Aorta (tissue), 5 donors: ENCODE measurements at places on chromosomes 4 and X. TPM values are rescaled to one million over a fixed set of nuclear protein-coding genes. Genes with fewer than 3 reads are reported as not detected.

CLDN2 gene
- total RNA-seq, result not detected

SMARCAD1 gene
- total RNA-seq, result 22.6 TPM

TLR10 gene
- total RNA-seq, result 1.1 TPM

RIPPLY1 gene
- total RNA-seq, result not detected

AFM gene
- not detected for total RNA-seq

ZNF718 gene
- 7.3 TPM for total RNA-seq

TMEM164 gene
- 13.5 TPM for total RNA-seq

- no peaks in the 10 kb centered on the region for H3K36me3 ChIP-seq
- no peaks in the 10 kb centered on the region for H3K4me1 ChIP-seq
- H3K4me3 ChIP-seq, result no peak overlapping the region
- no peaks in the 10 kb centered on the region for H3K27me3 ChIP-seq
- H3K27ac ChIP-seq, result no peak overlapping the region
Observed at GRCh38 chr4:127118681-127119080, 514.1 kb upstream of the INTU start.

DNA sequence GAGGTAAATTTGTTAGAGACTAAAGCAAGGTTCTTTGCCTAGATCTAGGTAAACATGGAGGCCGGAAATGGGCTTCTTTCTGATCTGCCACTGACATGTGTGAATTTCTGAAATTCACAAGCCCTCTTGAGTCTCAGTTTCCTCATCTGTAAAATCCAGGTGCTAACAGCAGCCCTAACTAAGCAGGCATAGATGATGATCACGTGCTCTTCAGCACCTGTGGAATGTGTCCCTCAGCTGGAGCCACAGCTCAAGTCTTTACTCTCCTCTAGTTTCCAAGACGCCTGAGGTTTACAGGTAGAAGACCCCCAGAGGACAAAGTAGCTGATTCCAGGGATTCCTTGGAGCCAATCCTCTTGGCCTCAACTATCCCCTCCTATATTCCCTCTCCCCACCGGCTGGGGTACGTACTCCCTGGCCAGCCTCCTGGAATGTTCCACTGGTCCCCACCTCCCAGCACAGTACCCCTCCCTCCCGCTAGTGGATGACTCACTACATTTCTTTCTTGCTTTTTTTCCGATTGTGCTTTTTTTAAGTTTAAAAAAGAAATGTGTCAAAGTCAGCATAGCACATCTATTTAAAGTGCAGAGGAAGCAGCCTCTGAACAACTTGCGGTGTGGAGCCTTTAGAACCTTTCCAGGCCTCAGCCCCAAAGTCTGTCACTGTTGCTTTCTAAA, 98.4 kb downstream of the PHKA2 start:
- H3K27me3 ChIP-seq, result no peaks in the 10 kb centered on the region
- no peak overlapping the region for H3K4me3 ChIP-seq

- H3K4me1 ChIP-seq, result no peaks in the 10 kb centered on the region
- DNase-seq, result no peak
Observed at GRCh38 chrX:10769195-10769594, 148.8 kb upstream of the MID1 start.

DNA sequence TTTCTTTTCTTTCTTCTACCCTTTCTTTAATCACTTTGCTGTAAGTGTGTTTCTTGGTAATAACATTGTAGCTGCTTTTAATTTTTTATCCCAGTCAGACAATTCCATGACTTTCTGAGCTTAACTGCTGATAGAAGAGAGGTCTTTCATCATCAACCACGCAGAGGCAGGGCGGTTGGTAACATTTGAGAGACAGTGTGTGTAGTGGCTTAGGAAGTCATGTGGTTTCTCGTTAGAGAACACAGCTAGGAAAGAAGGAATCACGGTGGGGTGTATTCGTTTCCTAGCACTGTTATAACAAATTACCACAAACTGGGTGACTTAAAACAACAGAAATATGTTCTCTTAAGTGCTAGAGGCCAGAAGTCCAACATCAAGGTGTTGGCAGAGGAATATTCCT, 11.5 kb downstream of the PRPS2 start:
- H3K36me3 ChIP-seq, result no peaks in the 10 kb centered on the region
- H3K4me1 ChIP-seq, result no peaks in the 10 kb centered on the region
- H3K4me3 ChIP-seq, result no peak overlapping the region
- H3K27me3 ChIP-seq, result no peaks in the 10 kb centered on the region
- no peak overlapping the region for H3K27ac ChIP-seq
- no peak for DNase-seq

DNA sequence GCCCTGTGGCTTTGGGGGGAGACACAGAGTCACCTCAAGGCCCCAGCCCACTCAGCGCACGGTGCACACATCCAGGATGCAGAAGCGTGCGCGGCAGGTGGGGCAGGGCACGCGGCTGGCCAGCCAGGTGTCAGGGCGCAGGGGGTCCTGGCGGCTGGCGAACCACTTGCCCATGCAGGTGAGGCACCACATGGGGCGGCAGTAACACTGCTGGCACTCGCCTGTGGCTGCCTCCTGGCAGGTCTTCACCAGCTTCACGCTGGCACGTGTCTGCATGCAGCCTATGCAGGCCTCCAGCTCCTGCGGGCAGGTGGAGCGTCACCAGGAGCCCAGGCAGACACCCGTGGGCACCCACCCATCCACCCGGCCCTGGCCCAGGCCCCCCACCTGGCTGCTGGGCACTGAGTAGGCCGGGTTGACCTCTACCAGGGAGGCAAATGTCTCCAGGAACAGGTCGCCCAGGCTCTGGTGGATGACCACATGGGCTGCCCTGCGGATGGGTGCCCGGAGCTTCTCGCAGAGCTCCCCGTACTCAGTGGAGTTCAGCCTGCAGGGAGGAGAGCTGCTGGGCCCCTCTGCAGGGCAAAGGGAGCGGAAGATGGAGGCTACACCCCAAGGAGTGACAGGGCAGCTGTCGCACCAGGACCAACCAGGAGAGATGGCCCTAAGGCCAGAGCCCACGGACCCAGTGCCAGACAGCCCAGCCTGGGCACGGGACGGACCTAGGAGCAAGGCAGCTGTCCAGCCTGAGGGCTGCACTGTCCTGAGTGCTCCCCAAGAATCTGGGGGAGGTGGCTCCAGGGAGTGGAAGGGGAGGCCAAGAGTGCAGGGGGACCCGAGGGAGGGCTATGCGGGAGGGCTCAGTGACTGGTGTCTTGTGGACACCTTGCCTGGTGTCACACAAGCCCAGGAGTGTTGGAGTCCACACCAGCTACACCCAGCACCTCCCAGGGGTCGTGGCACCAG, 3.7 kb downstream of the TMEM129 start:
- no peaks in the 10 kb centered on the region for H3K4me1 ChIP-seq
- H3K4me3 ChIP-seq, result no peak overlapping the region
- DNase-seq, result peak; percentile 73
- no peaks in the 10 kb centered on the region for H3K27me3 ChIP-seq

- no peaks in the 10 kb centered on the region for H3K27me3 ChIP-seq
- H3K27ac ChIP-seq, result no peak overlapping the region
- no peak overlapping the region for H3K4me3 ChIP-seq
- no peaks in the 10 kb centered on the region for H3K36me3 ChIP-seq
- DNase-seq, result no peak
- H3K4me1 ChIP-seq, result no peaks in the 10 kb centered on the region
Observed at GRCh38 chr4:19971829-19972228, 279.9 kb upstream of the SLIT2 start.

GRCh38 chr4:51923343-51923742, 80.4 kb downstream of the DCUN1D4 start:
- H3K4me3 ChIP-seq, result no peak overlapping the region
- no peak for DNase-seq
- H3K27me3 ChIP-seq, result no peaks in the 10 kb centered on the region
- no peak overlapping the region for H3K27ac ChIP-seq
- no peaks in the 10 kb centered on the region for H3K4me1 ChIP-seq

DNA sequence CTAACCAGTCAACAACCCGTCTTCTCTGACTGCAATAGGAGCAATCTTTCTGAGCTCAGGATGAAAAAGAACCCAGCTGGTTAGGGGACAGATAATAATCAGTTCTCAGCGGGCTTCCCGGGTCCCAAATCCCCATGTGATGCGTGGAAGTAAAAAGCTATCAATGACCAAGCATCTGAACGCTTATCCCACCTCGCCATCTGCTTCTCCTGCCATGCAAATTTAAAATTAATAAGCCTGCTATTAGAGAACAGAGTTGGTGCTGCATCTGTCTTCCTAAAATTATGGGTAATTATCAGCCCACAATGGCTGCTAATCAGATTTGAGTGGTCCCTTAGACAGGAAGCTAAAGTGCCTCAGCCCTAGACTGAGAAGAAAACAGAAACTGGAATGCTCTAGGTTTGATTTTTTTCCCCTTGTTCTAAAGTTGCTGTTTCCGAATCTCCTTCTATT, 37.5 kb downstream of the AFAP1 start:
- H3K4me3 ChIP-seq, result no peak overlapping the region
- no peaks in the 10 kb centered on the region for H3K36me3 ChIP-seq
- DNase-seq, result no peak
- peak overlapping the region; percentile 84 for H3K27ac ChIP-seq
- H3K27me3 ChIP-seq, result no peaks in the 10 kb centered on the region
- H3K4me1 ChIP-seq, result peaks cover 8% of the 10 kb centered on the region

DNA sequence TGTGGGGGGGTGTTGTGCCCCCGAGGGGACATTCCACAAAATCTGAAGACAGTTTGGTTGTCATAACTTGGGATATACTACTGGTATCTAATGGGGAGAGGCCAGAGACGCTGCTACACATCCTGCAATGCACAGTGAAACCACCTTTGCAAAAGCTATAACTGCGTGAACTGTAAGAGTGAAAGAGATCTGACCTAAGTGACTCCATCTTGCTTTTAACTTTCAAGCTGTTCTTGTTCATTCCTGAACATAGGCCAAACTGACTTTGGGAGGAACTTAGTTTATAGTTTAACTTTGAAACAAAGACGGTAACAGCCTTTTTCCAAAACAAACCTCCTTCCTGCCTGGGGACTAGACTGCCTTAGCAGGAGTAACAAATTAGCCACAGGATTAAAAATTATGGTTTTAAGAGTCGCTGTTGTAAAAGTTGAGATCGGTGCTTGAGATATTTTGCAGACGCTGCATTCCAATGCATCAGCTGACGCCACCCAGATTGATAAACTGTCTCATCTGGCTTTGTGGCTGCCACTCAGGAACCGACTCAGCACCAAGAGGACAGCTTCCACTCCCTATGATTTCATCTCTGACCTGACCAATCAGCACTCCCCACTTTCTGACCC, 70.9 kb downstream of the ATXN3L start:
- H3K4me1 ChIP-seq, result no peaks in the 10 kb centered on the region
- DNase-seq, result no peak
- no peaks in the 10 kb centered on the region for H3K36me3 ChIP-seq
- no peak overlapping the region for H3K4me3 ChIP-seq

DNA sequence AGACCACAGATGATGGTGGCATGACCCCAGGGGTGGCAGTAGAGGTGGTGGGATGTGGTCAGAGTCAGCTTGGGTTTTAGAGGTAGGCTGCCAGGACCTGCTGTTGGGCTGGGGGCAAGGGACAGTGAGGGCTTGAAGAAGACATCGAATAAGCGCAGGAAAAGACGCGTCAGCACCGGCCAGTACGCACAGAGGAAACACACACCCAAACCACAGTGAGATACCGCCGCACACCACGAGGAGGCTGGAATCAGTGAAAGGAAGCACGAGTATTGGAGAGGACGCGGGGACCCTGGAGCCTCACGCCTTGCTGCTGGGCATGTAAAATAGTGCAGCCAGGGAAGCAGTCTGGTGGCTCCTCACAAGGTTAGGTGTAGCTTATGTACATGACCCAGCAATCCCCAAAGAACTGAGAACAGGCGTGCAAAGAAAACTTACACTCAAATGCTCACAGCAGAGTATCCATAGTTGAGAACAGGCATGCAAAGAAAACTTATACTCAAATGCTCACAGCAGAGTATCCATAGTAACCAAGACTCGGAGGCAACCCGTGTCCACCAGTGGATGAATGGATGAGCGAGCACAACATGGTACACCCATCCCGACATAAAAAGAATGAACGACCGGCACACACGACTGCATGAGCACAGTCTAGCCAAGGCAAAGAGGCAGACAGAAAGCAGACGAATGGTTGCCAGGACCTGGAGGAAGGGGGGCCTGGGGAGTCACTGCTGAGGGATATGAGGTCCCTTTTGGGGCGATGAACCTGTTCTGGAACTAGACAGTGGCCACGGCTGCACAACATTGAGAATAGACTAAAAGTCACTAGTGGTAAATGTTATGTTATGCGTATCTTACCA, 13.3 kb downstream of the PDZD4 start:
- H3K4me3 ChIP-seq, result no peak overlapping the region
- H3K27ac ChIP-seq, result no peak overlapping the region
- H3K4me1 ChIP-seq, result no peaks in the 10 kb centered on the region
- no peaks in the 10 kb centered on the region for H3K27me3 ChIP-seq
- H3K36me3 ChIP-seq, result no peaks in the 10 kb centered on the region

DNA sequence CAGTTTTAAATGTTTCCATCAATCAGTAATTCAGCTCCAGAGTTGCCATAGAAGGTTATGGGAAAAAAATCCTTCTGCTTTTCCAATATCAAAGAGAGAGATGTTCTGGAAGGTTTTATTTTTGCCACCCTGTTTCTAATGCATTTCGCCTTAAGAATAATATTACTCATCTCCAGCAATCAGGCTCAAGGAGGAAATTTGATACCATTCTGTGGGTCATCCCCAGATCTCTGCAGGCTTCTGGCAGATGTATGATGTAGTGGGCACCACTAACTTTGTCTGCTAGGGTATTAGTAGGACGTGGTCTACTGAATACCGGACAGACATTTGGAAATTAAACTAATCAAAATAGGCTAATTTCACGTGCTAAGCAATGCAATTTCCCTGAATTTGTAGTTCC, 645.4 kb upstream of the TENM3 start:
- H3K4me1 ChIP-seq, result no peaks in the 10 kb centered on the region
- no peak overlapping the region for H3K27ac ChIP-seq
- no peaks in the 10 kb centered on the region for H3K27me3 ChIP-seq
- no peak overlapping the region for H3K4me3 ChIP-seq
- DNase-seq, result no peak
- no peaks in the 10 kb centered on the region for H3K36me3 ChIP-seq
